ENCODE measurements at places on chromosomes 16 and 17.

- DNase-seq, result no peak
These were observed 302.6 kb downstream of the XYLT1 start for GRCh38 chr16:17168181-17168580.

- DNase-seq, result no peak
These were observed 15.8 kb upstream of the CAVIN1 start for GRCh38 chr17:42438600-42439567.

DNA sequence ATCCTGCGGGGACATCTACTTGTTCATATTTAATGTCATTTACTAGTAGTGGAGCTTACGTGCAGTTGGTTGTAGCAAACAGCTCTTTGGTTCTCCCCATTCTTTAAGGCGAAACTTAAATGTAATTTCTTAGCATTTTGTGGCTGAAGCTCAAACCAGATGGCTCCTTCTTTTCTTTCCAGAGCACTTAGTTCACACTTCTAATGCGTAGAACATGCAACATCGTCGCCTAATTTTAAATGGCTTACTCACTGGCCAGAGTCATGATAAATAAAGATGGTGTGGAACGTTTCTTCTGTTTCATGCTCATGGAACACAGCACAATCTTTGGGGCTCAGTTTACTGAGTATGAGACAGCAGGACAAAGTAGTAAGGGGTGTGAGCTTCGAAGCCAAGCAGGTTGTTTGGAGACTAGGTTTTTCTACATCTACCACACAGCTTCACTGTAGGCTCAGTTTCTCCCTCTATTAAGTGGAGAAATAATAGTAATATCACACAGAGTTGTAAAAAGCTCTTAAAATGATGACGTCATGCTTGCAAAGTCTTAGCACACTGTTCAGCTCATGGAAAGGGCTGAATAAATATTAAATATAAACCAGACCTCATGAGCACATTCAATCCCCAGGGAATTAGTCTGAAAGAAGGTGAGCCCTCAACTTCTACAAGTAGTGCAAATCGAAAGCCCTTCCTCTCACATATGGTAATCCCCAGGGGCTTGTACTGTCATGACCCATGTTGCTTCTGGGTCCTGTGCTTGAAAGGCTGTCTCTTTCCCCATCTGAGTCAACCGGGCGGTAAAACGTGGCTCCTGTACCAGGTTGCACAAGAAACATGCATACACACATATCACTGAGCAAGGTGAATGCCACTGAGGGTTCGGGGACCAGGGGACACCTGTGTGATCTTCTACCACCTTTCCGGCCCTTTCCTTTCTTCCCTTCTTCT, 384.3 kb downstream of the CDH13 start:
- no peak for DNase-seq

GRCh38 chr16:63816276-63816675, 1305.6 kb downstream of the CDH11 start:
- no peak for DNase-seq

DNA sequence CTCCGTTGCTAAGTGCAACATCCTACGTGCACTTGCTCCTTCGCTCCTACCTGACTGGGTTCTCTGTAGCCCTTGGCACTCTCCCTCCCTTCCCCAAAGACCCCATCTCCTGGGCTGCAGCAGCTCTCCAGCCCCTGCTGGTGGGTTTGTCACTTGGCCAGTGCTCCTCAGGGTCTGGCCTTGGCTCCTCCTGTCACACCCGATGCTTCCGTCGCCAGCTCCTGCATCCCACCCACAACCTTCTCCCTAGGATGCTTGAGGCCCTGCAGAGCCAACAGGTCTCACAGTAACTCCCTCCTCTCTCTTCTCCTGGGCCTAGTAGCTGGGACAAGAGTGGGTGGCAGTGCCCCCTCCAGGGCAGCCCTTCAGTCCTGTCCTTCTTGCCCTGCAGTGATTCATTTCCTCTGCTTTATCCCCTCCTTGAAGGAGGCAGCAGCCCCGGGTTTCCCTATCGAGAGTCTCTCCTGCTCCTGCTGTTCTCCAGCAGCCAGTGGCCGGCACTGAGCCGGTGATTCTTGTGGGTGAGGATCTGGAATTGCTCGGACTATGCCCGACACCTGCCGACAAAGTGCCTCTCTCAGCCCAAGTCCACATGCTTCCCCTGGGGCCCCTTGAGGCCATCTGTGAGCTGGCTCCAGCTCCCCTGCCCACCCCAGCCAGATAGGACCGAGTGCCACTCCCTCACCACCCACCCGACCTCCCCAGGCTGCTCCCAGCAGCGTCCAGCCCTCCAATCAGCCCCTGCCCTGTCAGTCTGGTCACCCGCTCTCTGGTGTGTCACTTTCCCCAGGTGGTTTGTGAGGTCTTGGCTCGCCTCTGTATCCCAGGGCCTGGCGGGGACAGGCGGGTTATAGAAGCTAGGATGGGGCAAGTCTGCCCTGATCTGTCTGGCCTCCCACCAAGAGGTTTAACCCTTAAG, 3.8 kb downstream of the LITAFD start:
- DNase-seq, result peak; percentile 36

DNA sequence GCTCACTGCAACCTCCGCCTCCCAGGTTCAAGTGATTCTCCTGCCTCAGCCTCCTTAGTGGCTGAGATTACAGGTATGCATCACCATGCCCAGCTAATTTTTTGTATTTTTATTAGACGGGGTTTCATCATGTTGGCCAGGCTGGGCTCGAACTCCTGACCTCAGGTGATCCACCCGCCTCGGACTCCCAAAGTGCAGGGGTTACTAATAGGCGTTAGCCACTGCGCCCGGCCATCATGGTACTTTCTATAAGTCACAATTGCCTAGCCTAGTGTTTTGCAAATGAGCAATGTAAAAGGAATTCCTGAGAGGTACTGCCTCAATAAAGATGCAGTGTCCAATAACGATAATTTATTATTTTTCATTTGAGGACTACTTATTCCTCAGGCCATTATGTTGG, 13.9 kb upstream of the PSMC3IP start:
- DNase-seq, result no peak

DNA sequence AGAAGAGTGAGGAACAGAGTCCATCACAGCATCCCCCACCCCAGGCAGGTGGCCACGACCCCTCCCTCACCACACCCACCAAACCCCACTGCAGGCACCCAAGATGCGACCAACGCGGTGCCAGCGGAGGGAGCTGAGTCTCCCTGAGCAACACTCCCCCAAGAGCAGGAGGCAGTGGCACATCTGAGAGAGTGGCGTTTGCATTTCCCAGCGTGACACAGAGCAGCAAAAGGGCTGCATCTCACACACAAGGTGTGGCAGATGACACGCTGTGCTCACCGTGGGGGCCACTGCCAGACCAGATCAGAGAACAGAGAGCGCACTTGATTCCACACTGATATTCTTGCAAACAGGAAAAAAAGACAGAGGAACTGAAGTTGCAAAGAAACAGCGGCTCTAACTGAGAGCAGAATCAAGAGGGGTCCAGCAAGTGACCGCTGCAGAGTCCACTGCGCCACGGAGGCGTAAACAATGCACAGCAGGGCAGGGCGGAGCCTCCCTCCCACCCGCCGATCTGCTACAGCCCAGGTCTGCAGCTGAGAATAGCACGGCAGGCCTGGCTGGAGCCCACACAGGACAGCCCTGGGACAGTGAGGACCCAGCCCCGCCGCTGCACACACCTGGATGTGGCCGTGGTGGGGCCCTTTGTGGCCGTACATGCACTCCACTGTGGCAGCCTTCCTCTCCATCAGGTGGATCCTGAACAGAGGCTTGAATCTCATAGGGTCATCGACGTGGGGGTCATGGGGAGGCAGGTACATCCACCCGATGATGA, 26.0 kb upstream of the C16orf95 start:
- DNase-seq, result no peak

DNA sequence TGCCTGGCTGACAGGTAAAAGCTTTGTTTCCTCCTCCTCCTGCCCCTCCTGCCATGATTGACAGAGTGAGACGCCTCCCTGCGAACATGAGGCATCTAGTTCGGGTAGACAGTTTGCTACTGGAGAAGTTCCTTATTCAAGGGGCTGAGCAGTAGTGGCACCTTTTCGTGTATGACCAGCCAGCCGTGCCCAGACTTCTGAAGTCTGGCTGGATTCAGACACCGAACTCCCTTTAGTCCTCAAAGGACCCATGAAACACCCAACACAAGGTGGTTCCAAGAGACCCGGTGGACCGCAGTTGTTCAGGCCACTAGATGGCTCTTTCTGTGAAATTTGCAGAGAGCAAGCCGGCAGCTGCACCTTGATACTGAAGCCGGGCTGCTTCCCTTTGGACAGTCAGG, 192.8 kb downstream of the XYLT1 start:
- DNase-seq, result no peak

DNA sequence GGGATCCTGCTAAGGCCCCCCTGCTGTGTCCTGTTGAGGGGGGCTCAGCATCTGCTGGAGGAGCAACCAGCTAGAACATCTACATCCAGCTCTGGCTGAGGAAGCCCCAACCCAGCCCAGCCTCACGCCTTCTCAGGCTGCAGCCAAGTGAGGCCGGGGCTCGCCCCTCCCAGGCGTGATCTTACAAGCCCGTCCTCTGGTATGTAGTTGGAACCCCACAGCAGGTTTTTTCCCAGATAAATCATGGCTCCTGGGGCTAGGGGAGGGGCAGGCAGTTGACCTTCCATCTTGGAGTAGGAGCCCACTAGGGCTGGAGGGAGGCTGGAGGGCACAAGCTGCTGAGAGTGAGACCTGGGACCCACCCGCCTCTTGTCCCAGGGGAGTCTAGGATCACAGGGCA, 4.7 kb downstream of the FAM83G start:
- DNase-seq, result no peak

DNA sequence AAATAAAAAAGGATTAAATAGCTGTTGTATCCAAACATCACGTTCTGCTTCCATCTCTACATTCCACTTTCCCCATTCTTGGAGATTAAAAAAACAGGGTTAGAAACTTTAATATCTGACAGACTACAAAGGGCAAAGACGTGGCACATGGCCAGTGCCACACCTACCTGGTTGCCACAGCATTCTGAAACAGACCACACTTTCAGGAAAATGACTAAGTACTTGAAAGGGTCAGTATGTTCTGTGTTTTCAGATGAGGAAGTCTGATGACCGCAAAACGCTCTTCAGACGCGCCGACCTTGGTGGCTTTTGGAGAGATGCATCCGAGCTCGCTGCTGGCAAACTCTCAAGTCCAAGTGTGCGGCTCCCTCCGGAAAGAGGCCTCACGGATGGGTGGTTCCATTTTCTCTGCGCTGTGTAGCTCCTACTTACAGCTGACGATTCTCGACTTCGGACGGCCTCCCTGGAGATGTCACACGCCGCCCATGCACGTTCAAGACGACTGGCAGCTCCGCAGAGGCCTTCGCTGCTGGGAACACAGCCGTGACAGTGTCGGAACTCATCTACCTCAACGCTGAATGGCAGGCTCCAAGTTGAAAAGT, 15.5 kb downstream of the MAP1LC3B start:
- DNase-seq, result peak; percentile 74

- DNase-seq, result no peak
These were observed 708 bp downstream of the BAIAP2 start for GRCh38 chr17:81035521-81036196.

DNA sequence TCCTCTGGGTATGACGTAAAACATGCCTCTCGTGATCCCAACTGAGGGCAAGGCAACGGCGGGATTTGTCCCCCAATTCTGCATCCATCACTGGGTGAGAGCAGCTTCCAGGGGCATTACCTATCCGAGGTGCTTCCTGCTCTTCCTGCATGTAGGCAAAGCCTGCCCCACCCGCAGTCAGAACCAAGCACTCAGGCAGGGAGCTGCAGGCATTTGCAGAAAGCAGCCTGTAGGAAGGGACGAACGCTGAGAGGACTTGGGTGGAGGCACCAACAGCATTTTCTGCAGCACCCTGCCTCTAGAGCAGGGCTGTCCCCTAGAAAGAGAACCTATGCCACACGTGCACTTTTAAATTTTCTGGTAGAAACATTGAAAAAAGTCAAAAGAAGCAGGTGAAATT, 5.5 kb downstream of the BCO1 start:
- no peak for DNase-seq

DNA sequence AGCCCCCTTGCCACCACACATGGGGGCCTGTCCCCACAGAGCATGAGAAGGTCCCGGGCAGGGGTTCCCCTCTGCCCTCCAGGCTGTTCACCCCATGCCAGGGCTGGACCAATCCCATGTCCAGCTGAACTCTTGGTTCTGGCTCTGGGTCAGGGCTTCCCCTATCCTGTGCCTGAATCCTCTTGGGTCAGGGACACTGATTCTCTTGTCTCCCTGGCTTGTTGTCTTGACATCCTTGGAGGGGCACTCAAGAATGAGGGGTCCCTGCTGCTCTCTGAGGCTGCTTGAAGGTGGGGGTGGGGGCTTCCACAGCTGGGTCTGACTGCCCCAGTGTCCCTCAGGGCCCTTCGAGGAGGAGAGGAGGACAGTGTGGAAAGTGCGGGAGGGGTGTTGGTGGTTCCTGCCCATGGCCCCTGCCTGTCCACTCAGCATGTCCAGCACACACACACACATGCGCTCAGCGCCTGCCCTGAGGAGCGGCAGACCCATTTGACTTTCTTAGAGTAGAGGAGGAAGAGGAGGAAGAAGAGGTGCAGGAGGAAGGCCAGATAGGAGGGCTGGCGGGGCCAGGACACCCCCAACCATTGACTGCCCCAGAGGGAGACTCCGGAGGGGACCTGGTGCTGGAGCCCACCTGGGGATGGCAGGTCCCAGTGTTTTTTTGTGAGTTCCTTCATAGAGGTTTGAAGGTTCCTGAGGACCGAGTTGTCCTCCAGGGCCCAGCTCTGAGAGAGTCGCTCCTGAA, 47.0 kb downstream of the TNFRSF13B start:
- no peak for DNase-seq

DNA sequence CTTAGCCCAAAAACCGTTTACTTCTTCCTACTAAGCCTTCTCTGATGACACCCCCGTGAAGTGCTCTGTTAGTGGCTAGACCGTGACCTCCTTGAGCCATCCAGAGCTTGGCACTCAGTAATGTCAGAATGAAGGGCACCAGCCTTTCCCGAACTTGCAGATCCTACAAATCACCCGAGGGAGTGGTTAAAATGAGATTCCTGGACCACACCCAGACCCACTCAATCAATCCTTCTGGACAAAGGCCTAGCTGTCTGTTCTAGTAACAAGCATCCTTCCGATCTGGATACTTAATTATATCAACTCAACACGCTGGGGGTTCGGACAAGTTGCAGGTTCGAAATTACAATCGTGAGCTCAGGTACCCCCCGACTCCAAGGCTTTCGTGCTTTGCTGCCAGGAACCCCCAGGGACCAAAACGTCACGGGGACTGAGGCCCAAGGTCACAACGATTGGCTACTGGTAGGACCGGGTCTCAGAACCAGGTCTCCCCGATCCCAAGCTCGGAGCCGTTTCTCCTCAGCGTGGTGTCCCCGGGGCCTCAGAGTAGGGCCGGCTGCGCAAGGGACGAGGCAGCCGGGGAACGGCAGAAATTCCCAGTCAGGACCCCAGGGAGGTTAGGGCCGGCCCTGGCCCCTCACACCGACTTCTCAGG, 527 bp downstream of the CIAPIN1 start:
- no peak for DNase-seq

Measured in left hindlimb (tissue), 1 donor.